ENCODE measurements at places on chromosomes 13 and 19.

DNA sequence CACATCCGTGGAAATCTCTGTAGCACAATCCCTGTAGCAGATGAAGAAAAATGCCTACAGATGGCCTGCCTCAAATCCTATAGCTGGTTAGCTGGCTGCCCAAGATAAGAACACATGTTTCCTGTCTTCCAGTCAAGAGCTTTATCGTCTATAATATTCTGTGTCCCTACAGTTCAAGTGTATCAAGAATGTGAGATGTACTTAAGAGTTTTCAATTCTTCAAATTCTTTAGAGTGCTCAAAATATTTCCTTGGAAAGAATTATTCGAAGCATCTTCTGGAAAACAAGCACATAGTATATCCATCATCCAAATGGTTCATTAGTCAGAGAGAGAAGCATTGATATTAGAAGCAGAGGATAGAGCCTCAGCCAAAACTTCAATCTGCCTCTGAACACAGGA lies 239.8 kb downstream of the COG6 start:
- DNase-seq, result no peak

GRCh38 chr19:29277102-29277501 lies 64.2 kb upstream of the UQCRFS1 start:
- no peak for DNase-seq

DNA sequence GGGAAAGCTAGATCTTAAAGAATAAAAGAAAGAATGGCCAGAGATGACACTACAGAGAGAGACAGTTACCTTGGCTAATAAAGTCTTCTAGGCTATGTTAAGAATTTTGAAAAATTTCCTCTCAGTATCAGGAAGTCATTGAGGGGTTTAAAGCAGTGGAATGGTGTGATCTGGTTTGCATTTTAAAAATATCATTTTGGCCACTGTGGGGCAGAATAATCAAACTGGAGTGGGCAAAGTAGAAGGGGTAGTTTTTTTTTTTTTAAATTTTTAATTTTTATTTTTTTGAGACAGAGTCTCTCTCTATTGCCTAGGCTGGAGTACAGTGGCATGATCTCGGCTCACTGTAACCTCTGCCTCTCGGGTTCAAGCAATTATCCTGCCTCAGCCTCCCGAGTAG lies 4.4 kb upstream of the CNMD start:
- DNase-seq, result no peak

DNA sequence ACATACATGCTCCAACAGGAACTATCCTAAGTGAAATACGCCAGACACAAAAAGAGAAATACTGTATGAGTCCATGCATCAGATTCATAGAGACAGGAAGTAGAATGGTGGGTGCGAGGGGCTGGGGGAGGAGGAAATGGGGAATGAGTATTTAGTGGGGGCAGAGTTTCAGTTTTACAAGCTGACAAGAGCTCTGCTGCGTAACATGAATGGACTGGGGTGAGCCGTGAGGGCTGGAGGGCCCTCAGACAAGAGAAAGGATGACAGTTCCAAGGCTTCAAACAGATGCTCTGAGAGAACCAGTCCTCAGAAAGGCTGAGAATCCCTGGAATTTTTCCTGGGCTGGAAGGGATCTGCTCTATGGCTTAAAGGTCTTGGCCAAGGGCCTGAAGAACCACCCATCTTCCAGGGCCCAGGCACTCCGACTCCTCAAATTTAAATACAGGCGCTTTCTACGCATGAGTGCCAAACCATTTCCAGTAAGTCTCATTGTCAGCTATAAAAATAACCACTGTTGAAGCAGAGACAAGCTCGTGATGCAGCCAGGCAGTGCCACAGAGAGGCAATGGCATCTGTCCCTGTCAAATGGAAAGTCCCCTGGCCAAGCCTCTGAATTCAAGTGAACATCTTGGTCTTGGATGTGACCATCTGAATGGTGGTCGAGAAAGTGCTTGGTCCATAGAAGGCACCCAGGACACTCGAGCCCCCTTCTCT lies 17.5 kb downstream of the KLF2 start:
- no peak for DNase-seq

GRCh38 chr19:33797802-33798671 lies 1.4 kb downstream of the KCTD15 start:
- DNase-seq, result no peak

DNA sequence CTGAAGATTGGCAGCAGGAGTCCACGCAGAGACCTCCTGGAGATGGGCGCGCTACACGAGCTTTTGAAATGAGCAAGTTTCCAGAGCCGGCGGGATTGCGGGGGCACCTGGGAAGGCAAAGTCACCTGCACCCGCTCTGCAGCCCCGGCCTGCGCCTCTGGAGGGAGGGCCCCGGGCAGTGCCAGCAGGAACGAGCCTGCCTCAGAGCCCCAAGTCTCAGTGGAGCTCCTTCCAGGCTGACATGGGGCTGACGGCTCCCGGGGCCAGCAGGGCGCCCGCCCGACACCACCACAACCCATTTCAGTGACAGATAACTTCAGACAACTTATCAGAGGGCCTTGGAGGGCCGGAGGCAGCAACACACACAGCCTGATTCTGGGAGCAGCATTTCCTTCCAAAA lies 45.0 kb downstream of the RASA3 start:
- DNase-seq, result no peak

- DNase-seq, result no peak
These were observed 231.5 kb upstream of the KLHL1 start for GRCh38 chr13:70339738-70340137.

- DNase-seq, result no peak
These were observed 5.4 kb upstream of the LGALS7 start for GRCh38 chr19:38778733-38779132.

DNA sequence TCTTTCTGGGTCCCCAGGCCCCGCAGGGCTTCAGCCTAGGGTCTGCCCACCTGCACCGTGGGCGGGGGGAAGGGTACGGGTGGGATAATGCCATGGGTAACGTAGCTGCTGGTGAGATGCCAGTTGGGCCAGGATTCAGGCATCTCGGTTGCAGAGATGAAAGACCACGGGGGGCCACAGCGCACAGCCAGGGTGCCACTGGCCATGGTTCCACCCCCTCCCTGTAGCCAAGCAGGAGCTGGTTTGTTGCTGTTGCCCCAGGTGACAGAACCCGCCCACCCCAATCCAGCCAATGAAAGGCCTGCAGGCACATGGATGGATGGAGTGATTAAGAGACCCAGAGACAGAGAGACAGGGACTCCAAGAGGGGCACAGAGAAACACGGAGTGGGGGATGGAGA lies 1.0 kb upstream of the CGB7 start:
- no peak for DNase-seq

DNA sequence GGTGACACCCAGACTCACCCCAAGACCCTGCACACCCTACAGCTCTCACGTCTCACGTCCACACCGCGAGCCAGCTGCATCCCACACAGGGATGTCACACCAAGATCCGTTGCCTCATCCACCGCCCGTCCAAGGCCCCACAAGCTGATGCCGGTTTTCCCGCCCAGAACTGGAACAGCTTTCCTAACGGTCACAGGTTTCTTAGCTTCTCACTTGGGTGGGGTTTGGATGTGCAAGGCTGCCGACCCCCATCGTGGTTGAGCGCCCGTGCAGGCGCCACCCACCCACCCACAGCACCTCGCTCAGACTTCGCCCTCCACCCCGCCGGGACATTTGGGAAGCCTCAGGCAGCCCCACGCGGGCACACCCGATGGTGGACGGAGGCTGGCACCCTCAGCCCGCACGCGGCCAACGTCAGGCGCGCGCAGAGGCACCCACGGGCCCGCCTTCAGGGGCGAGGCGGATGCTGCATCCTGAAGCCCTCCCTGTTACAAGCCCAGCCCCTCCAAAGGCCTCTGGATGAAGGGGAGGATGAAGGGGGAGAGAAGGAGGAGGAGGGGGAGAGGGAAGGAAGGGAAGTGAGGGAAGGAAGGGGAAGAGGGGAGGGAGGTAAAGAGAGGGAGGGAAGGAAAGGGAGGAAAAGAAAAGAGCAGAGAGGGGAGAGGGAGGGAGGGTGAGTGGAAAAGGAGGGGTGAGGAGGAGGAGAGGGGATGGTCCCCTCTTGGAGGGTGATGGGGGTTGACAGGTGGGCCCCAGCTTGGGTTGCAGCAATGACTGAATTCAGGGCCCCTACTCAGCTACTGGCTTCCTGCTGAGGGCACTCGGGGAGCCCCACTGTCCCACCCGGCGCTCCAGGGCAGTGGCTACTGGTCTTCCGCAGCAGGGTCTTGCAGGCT lies 12.8 kb downstream of the ONECUT3 start:
- no peak for DNase-seq

- no peak for DNase-seq
These were observed 90.7 kb upstream of the MCF2L start for GRCh38 chr13:112877976-112878955.

GRCh38 chr13:66700117-66700601 lies 530.0 kb downstream of the PCDH9 start:
- DNase-seq, result no peak

DNA sequence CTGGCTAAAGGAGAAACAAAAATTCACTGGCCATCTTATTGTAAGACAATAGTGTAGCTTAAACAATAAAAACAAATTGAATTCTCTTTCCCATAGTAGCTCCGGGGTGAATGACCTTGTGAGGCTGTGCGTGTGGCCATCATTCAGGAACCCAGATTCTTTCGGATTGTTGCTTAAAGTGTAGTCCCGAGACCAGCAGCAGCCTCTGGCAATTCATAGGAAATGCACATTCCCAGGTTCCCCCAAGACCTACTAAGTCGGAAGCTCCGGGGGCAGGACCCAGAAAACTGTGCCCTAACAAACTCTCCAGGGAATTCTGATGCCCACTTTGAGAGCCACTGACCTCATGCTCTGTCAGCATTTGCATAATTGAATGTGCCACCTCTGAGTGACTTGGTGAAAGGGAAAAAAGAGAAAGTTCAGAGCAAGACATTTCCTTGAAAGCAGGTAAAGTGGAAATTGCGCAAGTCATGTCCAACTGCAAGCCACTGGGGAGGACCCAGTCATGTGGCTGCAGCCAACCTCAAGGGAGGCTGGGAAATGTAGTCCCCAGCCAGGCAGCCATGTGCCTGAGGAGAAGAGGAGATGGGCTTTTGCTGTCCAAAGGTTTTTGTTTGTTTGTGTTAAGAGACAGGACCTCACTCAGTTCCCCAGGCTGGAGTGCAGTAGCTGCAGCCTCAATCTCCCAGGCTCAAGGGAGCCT lies 50.7 kb upstream of the PNMA8B start:
- DNase-seq, result peak; percentile 23

- peak; percentile 68 for DNase-seq
These were observed at the start of gene TPM4 for GRCh38 chr19:16076154-16076957. Gene TPM4 (plus strand): TSS chr19:16076495. CDS start chr19:16076566, 71 bp downstream.

- no peak for DNase-seq
These were observed 43.2 kb downstream of the RGCC start for GRCh38 chr13:41500511-41500910.

DNA sequence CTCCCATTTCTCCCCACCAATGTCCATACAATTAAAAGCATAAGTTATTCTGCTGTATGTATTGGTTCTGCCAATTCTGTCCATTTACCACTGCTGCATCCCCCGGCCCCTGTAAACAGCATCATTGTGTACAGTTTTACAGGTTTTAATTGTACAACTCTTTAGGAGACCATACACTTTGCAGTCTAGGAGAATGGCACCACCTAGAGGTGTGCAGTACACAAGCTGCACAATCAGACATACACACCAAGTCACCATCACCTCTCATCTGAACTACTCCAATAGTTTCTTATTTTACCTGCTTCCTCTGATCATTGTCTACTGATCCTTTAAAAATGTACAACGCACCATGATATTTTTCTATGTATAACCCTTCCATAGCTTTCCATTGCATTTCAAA lies 855.9 kb upstream of the KLHL1 start:
- no peak for DNase-seq

DNA sequence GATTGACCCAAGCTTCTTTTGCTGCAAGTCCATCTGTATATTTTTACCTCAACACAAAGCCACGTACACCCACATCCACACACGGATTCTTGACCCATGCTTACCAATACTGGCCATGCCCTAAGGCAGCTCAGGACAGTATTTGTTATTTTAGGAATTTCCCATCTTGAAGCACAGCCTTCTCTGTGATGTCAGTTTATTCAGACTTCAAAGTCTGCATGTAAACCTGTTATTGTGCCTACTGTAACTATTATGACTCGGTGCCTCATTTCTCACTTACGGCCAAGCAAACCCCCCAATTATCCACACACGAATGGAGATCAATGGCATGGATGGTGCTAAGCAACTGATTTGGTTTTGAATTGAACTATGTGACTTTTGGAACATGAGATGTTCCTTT lies 17.5 kb downstream of the CLDN10 start:
- DNase-seq, result no peak

DNA sequence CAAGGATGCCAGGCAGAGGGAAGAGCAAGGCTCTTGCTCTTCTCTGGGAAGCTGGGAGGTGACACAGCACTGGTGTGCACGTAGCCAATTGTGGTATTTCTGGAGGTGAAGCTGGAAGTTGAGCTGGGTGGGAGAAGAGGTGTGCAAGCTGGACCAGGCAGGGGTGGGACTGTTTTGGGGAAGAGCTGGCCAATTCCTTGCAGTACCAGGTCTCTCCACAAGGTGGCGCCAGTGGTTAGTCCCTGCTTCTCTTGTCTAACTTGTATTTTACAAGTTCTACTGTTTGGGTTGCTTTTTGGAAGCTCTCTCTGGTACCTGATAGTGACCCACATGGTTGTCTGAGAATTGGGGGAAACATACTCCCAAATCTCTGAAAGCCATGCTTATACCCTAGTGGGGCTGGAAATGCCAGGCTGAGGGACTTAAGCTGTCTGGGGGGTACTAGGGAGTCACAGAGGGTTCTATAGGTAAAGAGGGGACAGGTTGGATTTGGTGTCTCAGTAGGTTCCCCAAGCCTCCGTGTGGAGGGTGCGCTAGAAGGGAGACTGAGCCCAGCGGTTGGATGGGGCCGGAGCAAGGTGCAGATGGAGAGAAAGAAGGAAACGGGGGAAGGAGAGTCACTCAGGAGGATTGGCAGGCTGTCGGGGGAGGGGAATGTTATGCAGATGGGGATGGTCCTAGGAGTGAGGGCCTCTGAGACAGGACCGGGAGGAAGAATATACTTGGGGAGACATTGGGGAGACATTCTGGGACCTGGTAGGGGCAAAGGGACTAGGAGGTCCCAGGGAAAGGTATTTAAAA lies 3.0 kb downstream of the HPN start:
- DNase-seq, result no peak

DNA sequence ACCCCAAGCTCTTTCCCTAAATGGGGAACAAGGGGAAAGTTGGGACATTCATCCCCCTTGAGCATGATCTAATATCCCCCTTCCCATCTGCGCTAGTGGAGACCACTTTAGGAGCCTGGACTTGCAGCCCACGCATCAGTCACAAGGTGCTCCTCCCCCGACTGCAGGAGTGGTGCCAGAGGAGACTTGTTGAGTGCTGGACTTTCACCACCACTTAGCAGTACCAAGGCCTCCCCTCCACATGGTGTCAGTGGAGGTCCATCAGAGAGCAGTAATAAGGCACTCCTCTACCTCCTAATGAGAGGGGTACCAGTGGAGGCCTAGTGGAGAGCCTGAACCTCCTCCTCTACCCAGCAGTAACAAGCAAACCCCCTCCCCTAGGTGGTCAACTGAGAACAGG lies 22.5 kb downstream of the CAB39L start:
- DNase-seq, result no peak

- no peak for DNase-seq
These were observed 173.9 kb upstream of the SERP2 start for GRCh38 chr13:44199627-44200207.

All from hippocampal formation (tissue), 2 donors.